ENCODE measurements at places on chromosomes 3 and 15.

- DNase-seq, result no peak
Measured at GRCh38 chr3:52345521-52346109, 29.5 kb downstream of the DNAH1 start.

GRCh38 chr3:155103686-155104085 is 23.6 kb downstream of the MME start:
- no peak for DNase-seq

GRCh38 chr15:64691896-64692565 is 83.4 kb downstream of the RBPMS2 start:
- DNase-seq, result no peak

- DNase-seq, result no peak
Measured at GRCh38 chr3:72390841-72391240, 457.4 kb downstream of the SHQ1 start.

GRCh38 chr3:9732080-9732739 is 675 bp downstream of the BRPF1 start:
- no peak for DNase-seq

GRCh38 chr3:10599017-10599416 is 93.6 kb upstream of the ATP2B2 start:
- no peak for DNase-seq

- no peak for DNase-seq
Measured at GRCh38 chr3:18228060-18228459, 197.1 kb downstream of the SATB1 start.
